ENCODE measurements at places on chromosomes 7 and 10.

- no peak for DNase-seq
Observed at GRCh38 chr7:117090791-117091190, 137.5 kb downstream of the ST7 start.

DNA sequence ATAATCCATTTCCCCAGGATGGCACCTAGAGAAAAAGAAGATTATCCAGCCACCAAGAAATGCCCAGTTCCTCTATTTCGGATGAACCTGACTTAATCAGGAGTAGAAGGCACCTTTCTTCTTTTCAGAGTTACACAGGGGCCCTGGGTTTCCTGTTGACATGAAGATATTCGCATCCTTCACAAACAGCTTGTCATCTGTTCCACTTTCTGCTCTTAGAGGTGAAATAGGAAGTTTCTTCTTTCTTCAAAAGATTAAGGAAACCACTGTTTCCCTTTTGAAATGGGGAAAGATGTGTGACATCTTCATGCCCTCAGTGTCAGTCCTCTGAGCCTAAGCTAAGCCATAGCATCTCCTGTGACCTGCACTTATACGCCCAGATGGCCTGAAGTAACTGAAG, 39.1 kb upstream of the RAB18 start:
- DNase-seq = no peak

DNA sequence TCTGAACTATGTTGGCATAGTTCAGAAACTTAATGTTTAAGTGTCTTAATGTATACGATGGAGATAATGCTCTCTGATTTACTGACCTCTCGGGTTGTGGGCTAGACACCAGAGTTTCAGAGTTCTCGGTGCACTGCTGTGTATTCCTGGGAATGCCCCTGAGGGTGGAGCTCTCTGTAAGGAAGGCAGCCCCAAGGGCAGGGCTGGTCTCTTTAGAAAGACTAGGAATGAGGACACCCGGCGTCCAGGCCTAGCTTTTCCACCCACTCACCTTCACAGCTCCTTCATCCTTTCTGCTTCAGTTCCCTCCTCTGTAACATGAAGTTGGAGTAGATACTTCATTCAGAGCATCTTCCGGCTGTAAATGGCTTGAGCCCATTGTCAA, 536.6 kb upstream of the GALNT17 start:
- no peak for DNase-seq

GRCh38 chr10:90302758-90303481, 554.9 kb downstream of the HTR7 start:
- DNase-seq = no peak

- no peak for DNase-seq
Observed at GRCh38 chr7:118971706-118972105, 747.2 kb downstream of the ANKRD7 start.

- DNase-seq = no peak
Observed at GRCh38 chr10:117968354-117969182, 78.2 kb downstream of the RAB11FIP2 start.

DNA sequence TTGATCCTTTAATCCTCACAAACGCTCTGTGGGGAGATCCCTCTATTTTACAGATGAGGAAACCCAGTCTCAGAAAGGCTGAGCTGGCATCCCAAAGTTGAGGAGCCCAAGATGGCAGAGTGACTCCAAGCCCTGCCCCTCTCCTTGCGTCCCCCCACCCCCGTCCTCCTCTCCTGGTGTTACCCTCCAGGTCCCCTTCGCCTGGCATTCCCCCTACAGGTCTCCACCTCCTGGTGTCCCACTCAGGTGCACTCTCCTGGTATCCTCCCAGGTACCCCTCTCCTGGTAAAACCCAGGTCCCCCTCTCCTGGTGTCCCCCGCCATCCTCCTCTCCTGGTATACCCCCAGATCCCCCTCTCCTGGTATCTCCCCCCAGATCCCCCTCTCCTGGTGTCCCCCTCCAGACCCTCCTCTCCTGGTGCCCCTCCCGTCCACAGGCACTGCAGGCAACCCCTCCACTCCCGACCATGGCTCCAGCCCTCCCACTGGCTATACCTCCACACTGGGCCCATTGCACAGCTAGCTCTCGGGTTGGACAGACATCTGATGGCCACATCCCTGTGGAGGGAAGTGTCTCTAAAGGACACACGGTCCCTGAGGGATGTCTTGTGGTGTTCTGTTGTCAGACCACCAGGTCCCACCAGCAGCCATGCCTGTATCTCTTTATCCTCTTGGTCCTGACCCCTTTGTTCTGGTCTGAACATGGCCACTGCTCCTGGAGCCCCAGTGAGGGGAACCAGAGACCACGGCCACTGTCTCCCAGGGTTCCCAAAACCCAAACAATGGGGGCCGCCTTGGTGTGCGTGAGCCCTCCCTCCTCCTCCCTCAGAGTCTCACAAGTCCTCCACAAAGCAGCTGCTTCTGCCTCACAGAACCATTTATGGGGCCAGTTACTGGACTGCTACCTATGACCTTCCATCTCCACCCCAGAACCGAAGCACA, 37.2 kb downstream of the CALML3 start:
- no peak for DNase-seq

GRCh38 chr7:93245525-93246432, 13.6 kb downstream of the VPS50 start:
- DNase-seq = no peak

DNA sequence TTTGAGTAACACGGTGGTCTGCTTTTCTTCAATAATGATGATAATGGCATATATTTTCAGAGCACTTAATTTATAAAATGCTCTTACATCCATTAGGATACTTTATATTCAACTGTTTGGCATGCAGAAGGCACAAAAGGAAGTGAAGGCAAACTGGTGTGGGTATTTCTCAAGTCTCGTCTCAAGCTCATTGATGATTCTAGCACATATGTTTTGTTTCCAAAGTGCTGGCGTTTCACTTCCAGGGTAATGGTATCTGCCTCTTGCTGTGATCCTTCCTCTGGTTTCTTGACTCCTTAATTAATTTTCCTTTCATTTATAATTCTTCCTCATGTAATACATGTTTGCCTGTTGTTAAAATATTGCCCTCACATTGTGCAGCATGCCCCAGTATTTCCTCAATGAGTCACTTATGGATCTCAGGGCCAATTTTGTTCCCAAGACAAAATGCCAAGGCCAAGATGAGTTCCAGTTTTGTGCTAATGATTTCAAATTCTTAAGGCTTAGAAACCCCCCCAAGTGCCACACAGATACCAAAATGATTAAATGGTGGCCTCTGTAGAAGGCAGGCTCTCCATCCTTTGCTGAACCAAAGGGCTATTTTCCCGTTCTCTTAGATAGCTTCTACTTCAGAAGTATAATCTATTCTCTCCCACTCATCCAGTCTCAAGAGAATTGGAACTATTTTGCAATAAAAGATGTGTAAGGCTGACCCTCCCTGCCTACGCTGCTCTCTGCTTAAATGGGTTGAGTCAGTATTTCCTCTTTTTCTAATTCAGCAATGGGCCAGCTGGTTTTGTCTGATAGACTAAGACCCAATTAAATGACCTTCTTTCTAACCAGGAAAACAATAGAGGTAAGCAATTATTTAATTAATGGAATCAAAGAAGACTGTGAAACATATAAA, 171.2 kb downstream of the ZNF365 start:
- no peak for DNase-seq

DNA sequence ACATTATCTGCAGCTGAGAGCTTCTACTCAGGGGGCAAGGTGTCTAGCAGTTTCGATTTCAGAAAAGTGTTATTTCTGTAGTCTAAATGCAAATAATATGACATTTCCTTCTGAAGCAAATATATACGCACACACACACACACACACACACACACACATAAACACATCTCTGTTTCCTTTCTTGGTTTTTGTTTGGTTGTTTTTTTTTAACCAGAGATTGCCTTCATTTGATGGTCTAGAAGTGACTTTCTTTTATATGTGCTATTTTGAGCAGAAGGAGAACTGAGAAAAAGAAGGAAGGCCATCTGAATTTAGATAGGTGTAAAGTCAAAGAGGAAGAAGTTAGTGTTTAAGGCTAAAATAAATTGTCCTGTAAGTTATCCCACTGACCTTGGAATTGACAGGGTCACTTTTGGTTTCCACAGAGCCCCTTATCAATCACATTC, 142.2 kb downstream of the TRIL start:
- no peak for DNase-seq

DNA sequence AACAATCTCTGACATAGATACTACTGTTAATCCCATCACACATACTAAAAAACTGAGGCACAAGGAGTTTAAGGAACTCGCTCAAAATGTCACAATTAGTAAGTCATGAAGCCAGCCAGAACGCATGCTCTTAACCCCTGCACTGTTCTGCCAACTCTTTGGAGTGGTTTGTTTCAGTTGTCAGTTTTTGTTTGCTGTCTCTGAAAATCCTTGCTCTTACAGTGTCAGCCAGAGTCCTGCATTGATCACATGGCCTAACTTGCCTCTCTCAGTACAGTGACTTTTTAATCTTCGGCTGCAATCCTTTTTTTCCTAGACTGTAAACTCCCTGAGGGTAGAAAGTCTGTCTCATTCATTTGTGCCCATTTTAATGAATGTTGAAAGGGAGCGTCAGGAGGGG, 753.8 kb downstream of the AUTS2 start:
- DNase-seq = no peak

GRCh38 chr10:77673515-77674140, 36.0 kb upstream of the KCNMA1 start:
- DNase-seq = no peak

- DNase-seq = no peak
Observed at GRCh38 chr7:102064361-102065025, 222.2 kb upstream of the SH2B2 start.

- DNase-seq = no peak
Observed at GRCh38 chr10:110263164-110263563, 41.6 kb downstream of the SMNDC1 start.

- no peak for DNase-seq
Observed at GRCh38 chr7:92695308-92696261, 105.4 kb upstream of the FAM133B start.

DNA sequence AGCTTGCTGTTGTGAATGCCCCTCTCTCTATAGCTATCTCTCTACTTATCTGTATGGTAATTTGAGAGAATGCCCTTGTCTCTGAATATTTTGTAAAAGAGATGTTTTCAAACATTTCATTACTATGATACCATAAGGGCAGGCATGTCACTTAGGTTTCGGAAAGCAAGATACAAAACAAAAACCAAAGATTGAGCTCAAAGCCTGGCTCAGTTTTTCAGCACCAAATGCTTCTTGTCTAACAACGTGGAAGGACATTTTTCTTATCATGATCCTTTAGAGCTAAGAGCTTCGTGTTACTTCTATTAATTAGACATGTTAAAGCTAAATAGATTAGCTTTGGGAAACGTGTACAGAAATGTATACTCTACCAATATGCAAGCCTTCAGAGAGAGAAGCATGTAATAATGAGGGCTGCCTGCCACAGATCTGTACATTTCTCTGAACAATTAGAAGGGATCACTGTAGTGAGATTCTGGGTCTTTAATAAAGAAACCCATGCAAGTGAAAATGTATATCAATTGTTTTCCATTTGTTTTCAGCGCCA, 148.9 kb downstream of the ARID5B start:
- no peak for DNase-seq

- DNase-seq = no peak
Observed at GRCh38 chr7:93717217-93717900, 142.8 kb upstream of the CALCR start.

GRCh38 chr10:13673156-13673555, 86.4 kb downstream of the PRPF18 start:
- DNase-seq = no peak

GRCh38 chr10:132737390-132738048, 48.4 kb downstream of the NKX6-2 start:
- DNase-seq = no peak

- DNase-seq = no peak
Observed at GRCh38 chr10:5564537-5565204, 39.9 kb downstream of the CALML3 start.

DNA sequence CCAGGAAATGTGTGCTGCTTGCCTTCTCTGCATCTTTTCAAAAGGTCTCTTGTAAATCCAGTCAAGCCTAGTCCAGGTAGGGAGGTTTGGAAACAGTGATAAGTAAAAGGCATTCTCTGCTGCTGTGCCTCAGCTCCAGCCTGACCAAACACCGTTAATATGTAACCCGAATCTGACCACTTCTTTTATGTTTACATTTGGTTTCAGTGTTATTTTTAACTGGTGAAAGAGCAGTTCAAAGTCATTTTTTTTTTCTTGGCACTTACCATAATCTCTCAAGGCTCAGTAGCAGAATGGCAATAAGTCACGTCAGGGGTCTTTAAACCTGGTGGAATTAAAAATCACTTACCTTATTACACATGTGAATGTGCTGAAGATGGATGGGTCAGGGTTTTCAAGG, 216.8 kb downstream of the PTEN start:
- no peak for DNase-seq

- no peak for DNase-seq
Observed at GRCh38 chr10:64142395-64142794, 621.2 kb downstream of the REEP3 start.

GRCh38 chr10:59060852-59061251, 115.6 kb upstream of the PHYHIPL start:
- DNase-seq = no peak

DNA sequence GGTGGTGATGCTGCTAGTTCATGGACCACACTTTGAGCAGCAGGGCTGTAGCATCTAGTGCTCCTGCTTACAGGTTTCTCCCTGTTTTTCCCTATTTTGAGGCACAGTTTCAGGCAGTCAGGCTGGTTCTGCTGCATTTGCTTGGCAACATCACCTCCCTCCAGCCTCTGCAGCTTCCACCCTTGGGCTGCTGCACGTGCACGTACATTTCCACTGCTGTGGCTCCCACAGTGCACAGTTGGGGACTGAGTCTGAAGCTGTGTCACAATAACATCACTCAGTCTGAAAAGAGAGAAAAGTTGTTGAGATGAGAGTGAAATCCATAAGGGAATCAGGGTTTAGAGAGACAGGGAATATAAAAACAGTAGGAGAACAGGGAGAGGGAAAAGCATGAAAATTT, 230.7 kb upstream of the FZD1 start:
- no peak for DNase-seq

DNA sequence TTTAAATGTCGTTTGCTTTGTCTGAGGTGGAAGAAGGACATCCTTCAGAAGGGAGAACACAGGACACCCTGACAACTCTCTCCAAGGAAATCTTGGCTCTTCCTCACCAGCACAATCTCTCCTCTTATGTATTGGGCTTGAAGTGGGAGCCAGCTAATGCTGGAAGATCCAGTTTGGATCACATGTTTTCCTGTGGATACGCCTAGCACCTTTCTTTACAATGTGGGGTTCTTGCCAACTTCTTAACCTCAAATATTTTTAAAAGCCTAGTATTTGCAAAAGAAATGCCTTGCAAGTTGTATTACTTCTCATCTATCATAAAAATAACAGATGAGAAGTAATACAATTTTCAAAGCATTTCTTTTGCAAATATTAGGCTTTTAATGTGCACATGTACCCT, 76.4 kb downstream of the FRMD4A start:
- DNase-seq = no peak
